ENCODE measurements at places on chromosomes 11 and 22. TPM values are rescaled to one million over a fixed set of nuclear protein-coding genes. Genes with fewer than 3 reads are reported as not detected.

Gene OR10A2
- total RNA-seq = not detected

Gene PHF21B
- 0.81 TPM for total RNA-seq

Gene FHIP1B
- total RNA-seq = 17.1 TPM

Gene GLYATL1
- not detected for total RNA-seq

Gene B4GALNT4
- total RNA-seq = 14.0 TPM

Gene PGR
- total RNA-seq = not detected

Gene LGR4
- 36.4 TPM for total RNA-seq

Gene OR51E1
- not detected for total RNA-seq

Gene SESN3
- total RNA-seq = 0.07 TPM

Gene C11orf91
- total RNA-seq = 1.2 TPM

Gene RASGRP2
- 2.0 TPM for total RNA-seq

Gene RNF169
- 3.6 TPM for total RNA-seq

Gene EFCAB6
- 0.42 TPM for total RNA-seq

Gene DERL3
- 0.42 TPM for total RNA-seq

Gene NRIP3
- total RNA-seq = 0.65 TPM

Gene TXNRD2
- 45.1 TPM for total RNA-seq

Gene PRSS23
- 385 TPM for total RNA-seq

Gene OR8B12
- not detected for total RNA-seq

Gene OR51E2
- not detected for total RNA-seq

Gene CHADL
- total RNA-seq = not detected

Gene SAA2
- not detected for total RNA-seq

Gene OR5B21
- total RNA-seq = not detected

Gene ACTN3
- 0.10 TPM for total RNA-seq

Gene ASPHD2
- 1.2 TPM for total RNA-seq

Gene TNNT3
- not detected for total RNA-seq

Gene CATSPER1
- total RNA-seq = 1.2 TPM

Gene SLC22A25
- not detected for total RNA-seq

Gene PTPRCAP
- total RNA-seq = 0.34 TPM

Gene MRGPRE
- total RNA-seq = 0.09 TPM

Gene SLC17A6
- total RNA-seq = not detected

Gene VPREB1
- total RNA-seq = not detected

Gene MUC2
- 0.04 TPM for total RNA-seq

Gene USP2
- 1.9 TPM for total RNA-seq

Gene IL18BP
- total RNA-seq = 2.9 TPM

Gene MEI1
- not detected for total RNA-seq

Gene UBTFL1
- not detected for total RNA-seq

Gene APOA4
- not detected for total RNA-seq

Gene PTPN5
- 0.06 TPM for total RNA-seq

Gene C22orf42
- total RNA-seq = not detected

Gene TRPM5
- not detected for total RNA-seq

Gene KIAA1671
- total RNA-seq = 10.6 TPM

Gene SLC22A9
- total RNA-seq = not detected

Gene JAML
- total RNA-seq = not detected

Gene EHD1
- 109 TPM for total RNA-seq

Gene PLAAT2
- total RNA-seq = 0.68 TPM

Gene UPK3A
- total RNA-seq = not detected

Measured in A549 treated with AZD2906 at 1 μM for 4 hours (cell line).